ENCODE measurements at places on chromosomes 7 and 10.
A peak's percentile ranks its signal among the peaks of the same experiment; 100 is the strongest.

- DNase-seq = no peak
Observed at GRCh38 chr10:73998929-73999691, 1.2 kb downstream of the VCL start.

GRCh38 chr10:49335364-49335972, 36.5 kb downstream of the C10orf71 start:
- no peak for DNase-seq

GRCh38 chr10:123771877-123772644, 105.9 kb downstream of the GPR26 start:
- no peak for DNase-seq

DNA sequence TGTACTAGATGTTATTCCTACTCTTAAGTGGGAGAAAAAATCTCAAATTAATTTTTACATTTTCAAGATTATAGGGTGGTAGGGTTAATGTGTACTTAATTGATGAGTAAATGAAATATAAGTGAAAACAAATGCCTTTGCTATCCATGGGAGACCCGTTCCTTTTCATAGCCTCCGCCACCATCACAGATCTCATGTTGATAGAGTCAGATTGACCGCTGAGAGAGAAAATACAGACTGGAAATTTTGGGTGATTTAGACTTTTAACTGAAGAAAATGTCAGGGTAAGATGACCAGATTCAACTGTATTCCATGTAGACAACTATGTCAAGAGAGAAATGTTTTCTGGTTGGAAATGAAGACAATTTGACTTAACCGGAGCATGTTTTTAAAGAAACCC, 446.2 kb downstream of the AUTS2 start:
- DNase-seq = no peak

GRCh38 chr10:57788117-57788516, 479.6 kb downstream of the IPMK start:
- no peak for DNase-seq

DNA sequence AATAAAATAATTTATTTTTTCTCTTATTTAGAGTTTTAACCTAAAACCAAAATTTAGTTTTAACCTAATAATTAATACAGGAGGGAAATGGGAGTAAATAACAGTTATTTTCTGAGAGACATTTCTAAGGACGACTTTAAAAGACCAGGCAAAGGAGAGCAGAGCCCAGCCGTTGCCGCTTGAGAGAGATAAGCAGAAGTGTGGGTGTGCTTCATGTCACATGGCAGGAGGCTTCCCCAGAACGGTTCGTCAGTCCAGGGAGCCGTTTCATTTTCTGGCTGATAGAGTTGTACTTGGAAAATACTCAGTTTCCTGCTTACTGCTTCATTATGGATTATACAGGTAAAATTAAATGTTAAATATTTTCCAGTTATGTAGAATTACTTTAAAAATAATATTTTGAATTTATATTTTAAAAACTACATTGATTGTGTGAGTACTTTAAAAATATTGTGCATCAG, 61.4 kb downstream of the ST7 start:
- DNase-seq = peak; percentile 84

Data from inflammatory macrophage treated with lipopolysaccharide for 4 hours (primary cell).